ENCODE measurements at places on chromosomes 3 and 15.

DNA sequence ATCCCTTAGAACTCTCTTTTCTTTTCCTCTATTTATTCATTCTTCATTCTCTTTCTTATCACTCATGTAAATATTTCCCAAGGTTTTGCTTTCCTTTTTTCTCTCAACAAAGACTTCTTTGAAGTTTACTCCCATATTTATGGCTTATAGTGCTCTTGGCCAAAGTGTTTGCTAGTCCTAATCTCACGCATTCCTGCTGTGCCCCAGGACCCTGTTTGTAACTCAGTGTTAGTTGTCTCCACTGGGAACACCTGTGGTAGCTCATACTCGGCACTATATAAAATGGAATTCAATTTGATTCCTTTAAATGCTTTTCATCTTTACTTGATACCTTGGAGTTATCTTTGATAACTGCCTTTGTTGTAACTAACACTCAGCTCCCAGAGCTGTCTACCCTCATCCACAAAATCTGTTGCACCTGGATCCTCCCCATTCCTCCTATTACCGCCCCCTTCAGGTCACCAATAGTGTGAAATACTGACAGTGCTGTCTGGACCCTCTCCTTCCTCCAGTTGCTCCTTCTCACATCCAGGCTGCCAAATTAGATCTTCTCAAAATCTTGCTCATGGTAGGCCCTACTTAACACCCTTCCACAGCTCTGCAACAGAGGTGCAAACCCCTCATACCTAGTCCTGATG is 76.8 kb downstream of the TIGIT start:
- no peak for DNase-seq

DNA sequence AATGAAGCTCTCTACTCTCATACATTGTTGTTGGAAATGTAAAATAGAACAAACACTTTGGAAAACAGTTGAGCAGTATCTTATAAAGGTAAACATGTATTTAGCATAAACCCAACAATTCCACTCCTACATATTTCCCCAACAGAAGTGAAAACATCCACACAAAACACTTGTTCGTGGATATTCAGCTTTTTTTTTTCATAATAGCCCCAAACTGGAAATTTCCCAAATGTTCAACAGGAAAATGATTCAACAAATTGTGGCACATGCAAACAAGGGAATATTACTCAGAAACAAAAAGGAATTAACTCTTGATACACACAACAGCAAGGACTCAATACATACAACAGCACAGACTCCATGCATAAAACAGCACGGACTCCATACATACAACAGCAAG is 28.5 kb downstream of the RFTN1 start:
- DNase-seq = no peak

DNA sequence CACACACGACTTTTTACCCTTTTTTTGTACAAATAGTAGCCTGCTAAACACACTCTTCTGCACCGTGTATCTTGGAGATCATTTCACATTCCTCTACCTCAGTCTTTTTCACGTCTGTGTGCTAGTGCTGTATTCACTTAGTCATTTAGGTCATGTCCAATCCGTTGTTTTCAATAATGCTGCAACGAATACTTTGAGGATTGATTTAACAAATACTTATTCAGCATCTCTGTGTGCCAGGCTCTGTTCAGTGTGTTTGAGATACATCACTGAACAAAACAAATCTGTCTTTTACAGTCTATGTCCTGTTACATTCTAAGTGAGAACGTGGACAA is 882 bp downstream of the JMJD7 start:
- DNase-seq = no peak

- no peak for DNase-seq
Observed at GRCh38 chr3:126851934-126852333, 131.0 kb upstream of the PLXNA1 start.

DNA sequence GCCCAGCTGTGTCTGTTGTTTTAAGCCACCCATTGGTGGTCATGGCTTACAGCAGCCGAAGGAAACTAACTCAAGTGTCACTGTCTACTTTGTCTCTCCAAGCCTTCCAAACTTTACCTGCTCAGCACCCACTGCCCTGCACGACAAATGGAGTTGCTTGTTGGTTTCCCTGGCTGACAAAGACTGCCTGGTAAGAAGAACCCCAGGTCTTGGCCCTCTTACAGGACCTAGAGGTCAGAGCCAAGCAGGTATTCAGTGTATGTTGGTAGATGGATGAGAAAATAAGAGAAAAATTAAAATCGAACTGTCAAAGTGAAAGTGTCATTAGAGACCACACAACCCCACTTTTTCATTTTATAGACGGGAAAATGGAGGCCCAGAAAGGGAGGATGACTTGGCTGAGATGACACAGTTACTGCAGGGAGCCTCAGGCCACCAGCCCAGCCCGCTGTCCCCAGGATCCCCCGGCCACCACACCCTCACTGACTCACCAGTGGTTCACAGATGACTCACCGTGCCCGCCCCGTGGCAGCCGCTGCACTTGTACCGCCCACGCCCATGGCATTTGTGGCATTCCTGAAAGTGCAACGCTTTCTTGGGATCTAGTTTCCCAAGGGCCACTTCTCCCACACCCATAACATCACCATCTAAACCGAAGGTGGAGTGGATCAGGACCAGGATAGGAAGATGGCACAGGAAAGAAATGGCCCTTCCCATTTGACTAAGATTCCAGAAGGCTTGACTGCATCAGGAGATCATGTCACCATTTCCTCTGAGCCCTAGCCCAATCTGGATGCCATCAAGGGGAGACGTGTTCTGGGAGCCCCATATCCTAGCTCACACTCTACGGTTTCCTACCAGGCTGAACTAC is 15.2 kb downstream of the SSUH2 start:
- DNase-seq = peak; percentile 69

DNA sequence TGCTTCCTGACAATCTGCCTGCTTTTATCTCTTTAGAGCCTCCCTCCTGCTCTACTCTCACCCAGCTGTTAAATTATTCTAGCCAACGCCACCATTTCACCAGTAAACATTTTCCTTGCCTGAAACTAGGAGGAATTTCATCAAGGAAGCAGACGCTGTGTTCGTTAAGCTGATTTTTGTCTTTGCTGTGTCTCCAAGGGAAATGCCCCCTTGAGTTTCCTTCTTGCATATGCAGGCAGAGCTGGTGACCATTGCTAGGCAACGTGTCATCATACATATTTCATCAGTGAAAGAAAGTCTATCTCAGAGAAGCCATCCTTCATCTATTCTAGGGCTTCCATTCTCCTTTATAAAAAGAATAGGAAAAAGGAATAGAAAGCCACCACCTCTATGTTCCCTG is 87.0 kb upstream of the ST8SIA2 start:
- no peak for DNase-seq

DNA sequence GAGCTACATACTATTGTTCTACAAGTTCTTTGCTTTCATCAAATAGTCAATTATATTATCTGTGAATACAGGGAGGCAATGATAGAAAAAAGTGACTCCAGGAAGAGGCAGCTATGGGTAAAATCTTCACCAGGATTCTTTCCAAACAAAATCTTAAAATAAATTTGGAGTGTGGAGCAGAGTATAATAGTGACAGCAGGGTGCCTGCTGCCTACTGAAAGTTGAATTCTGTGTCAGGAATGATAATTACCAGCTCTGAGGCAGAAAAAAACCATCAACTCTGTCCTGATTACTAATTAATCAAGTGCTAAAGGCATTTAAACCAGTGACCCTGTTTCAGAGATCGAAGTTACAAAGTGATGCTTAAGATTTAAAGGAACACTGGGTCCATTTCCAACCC is 148.0 kb downstream of the DIPK2A start:
- no peak for DNase-seq

DNA sequence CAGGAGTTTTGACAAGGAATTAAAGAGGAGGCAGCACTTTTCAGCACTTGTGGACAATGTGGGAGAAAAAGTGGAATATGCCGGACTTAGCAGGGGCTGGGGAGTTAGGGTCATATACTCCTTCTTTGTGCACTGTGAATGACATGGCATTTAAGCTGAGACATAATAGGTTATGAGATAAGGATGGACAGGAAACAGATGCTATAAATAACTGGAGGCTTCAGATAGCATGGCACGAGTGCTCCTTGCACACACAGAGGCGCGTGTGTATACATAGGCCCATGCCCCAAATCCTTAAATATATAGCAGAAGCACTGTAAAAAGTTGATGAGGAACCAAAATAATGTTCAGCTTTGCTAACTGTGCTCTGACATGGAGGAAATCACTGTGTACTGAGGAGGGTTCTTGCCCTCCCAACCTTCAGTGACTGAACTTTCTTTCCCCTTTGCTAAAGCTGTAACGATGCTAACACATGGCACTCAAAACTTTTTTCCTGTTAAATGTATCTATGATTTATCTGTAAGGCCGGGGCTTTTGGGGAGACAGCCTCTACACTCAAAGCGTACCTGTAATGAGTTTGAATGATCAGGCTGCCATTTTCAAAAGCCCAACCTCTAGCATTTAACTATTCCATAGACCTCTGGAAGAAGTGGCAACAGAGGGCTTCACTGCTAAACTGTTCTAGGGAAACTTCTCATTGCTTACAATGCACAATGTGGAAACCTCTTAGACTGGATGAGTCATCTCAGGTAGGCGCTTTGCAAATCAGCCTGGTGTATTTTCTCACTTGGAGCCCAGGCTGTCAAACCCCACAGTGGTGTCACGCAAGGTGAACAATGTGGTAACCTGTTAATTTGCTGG is 784.6 kb downstream of the NR2F2 start:
- no peak for DNase-seq

DNA sequence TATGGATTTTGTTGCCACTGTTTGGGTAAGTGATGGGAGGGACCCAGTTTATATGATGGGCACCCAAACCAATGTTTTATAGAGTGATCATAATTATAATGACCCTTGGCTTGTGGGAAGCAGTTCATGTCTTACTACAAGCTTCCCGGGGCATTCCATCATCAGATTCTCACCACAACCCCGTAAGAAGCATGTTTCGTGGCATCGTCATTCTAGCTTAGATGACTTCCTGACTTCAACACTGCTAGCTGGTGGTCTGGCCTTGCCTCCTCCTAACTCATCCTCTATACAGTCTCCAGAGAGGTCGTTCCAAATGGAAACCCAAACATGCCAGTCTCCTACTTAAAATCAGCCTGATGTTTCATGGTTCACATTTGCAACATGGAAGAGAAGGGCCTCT is 226.9 kb downstream of the ADAMTS9 start:
- DNase-seq = no peak

- DNase-seq = peak; percentile 35
Observed at GRCh38 chr15:38440353-38441129, 13.4 kb upstream of the FAM98B start.

GRCh38 chr3:126180477-126181397 is at the start of gene ALDH1L1:
TSS of gene ALDH1L1 (minus strand) at chr3:126180586. CDS start at chr3:126160979, 19,607 bp downstream.
- DNase-seq = no peak

GRCh38 chr15:89361451-89362202 is 27.0 kb upstream of the POLG start:
- peak; percentile 50 for DNase-seq

DNA sequence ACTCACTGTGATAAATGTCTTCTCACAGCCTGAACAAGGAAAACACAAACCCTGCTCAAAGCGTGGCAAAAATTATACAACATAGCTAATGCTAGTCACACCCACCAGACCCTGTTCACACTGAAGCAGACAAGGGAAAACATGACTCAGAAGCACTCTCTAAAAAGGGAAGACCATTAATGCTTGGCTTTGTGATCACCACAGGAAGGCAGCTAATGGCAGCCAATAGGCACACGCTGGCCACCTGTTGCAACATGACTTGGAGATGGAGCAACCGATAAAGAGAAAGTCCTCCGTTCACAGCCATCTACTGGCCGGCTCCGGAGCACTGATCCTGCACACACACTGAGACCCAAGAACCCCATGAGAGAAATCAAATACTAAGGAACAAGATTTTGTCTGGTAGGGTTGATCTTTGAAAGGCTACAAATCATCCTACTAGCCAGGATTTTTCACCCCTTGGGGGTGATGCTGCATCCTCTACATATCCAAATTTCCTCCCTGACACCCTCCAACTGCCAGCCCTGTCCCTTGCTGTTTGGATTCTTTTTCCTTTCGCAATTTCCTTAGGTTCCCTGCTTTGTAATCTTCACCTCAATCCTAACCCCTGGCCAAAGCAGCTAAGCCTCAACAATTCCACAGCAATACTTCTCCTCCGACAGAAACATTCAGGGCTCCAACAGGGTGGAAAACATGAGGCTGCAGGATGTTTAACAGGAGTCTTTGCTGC is 3.2 kb downstream of the ZXDC start:
- DNase-seq = no peak

DNA sequence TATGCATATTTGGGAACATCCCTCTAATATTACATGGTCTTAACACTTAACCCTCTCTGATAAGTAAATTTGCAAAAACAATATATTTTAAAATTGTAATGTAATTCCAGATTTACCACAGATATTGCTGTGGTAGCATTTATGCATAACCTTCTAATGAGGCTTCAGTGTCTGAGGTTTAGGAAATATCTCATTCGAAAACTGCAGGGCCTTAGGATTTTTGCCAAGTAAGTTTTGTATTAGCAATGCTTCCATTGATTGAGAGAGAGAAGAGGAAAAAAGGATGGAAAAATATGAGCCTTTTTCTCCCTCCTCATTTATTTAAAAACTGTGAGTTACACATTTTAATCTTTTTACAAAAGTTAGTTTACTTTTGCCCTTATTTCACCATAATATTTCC is 294.6 kb downstream of the EPHA3 start:
- no peak for DNase-seq

DNA sequence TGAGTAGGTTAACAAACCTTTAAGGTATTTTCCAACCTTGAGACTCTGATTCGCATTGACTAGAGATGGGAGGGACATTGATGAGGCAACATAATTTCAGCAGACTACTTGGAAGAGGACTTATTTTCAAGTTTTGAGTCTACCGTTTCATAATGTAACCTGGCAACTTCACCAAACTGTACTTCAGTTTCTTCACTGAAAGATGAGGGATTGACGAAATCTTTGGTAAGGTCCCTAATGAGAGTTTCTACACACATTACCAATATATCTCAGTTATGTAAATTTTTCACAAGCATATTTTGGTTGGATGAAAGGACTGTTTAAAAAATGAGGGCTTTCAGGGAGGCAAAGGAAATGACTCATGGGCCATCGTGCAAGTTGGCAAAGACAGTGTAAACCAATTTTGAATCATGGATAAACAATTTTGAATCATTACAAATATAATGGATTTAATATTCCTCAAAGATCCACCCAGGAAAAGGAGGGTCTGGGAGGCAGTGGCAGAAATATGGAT is 28.7 kb upstream of the SEMA6D start:
- DNase-seq = no peak

DNA sequence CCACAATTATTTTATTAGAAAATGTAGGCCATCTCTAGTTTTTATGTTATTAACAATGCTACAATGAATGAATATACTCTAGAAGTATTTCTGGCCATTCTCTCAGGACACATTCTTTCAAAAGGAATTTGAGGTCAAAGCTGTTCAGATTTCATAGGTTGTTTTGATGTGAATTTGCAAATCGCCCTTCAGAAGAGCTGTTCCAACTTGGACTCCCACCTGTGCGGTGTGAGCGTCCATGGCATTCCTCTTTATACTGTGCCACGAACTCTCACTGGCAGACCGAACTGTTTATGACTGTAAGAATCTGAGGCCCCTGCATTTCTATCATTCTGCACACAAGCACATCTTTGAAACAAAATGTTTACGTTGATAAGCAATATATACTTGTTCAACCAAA is 18.6 kb upstream of the SLC24A5 start:
- DNase-seq = no peak

GRCh38 chr3:58484722-58485069 is 7.2 kb upstream of the KCTD6 start:
- no peak for DNase-seq
